ENCODE measurements at places on chromosomes 2 and 18.

GRCh38 chr2:31219131-31219969 lies 2.0 kb upstream of the CAPN14 start:
- DNase-seq, result no peak

DNA sequence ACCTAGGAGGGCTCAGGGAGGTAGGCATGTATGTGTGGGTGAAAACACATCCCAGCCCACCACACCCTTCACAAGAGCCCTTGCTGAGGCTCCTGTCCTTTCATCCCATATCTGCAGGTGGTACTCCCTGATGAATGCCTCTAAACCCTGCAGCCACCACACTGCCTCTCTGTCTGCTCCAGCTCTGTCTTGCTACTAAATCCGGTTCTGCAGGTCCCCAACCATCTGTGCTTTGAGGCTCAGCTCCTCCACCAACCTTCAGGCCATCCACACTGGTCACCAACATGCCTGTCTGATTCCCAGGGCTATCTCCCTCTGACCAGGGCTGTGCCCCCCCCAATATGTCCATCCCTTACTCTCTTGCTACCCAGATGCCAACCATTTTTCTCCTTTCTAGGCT lies 92.7 kb downstream of the BIN1 start:
- no peak for DNase-seq

- no peak for DNase-seq
Observed at GRCh38 chr2:123040506-123040905, 984.6 kb upstream of the CNTNAP5 start.

- no peak for DNase-seq
Observed at GRCh38 chr18:76456018-76456750, 38.9 kb downstream of the ZNF516 start.

DNA sequence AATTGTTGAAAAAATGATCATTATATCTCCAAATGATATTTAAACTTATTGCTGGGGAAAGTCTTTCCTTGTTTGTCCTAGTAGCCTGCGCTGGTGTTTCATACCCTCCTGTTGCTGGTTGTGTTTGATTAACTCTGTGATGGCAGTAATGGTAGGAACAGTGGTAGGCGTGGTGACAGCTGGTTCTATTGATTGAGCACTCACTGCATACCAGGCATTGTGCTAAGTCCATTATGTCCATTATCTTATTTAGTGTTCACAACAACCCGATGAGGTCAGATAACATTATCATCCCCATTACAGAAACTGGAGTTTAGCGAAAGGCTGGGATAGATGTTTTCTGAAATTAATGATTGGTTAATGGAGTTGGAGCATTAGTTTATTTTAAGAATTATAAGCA lies 77.8 kb upstream of the STON1 start:
- no peak for DNase-seq

DNA sequence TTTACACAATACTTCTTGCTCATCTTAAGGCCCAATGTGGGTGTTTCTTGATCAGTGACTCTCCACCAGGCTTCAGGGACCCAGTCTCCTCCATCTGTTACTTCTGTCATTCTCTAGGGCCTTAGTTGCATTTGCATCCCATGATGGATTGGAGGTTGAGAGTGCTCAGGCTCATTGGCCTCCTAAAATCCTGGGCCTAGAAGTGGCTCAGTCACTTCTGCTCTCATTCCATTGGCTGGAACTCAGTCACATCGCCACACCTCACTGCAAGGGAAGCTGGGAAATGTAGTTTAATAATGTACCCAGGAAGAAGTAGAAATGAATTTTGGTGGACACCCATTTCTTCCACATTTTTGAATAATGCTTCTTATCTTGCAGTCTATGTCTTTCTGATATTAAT lies 223.5 kb downstream of the HRH4 start:
- no peak for DNase-seq

DNA sequence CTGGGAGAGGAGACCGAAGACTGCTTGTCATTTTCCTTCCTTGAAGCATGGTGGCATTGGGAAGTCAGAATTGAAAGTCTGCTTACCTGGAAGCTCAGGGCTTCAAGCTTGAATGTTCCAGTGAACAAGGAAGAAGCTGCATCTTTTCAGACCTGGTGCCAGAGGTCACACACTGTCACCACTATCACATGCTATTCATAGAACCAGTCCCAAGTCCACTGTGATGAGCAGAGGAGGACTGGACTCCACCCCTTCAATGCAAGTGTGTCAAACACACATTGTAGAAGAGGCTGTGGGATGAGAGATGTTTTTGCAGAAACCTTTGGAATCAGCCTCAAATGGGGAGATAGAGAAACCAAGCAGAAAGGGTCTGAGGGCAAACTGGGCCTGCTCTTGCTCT lies 81.4 kb downstream of the LYPD1 start:
- DNase-seq, result no peak

DNA sequence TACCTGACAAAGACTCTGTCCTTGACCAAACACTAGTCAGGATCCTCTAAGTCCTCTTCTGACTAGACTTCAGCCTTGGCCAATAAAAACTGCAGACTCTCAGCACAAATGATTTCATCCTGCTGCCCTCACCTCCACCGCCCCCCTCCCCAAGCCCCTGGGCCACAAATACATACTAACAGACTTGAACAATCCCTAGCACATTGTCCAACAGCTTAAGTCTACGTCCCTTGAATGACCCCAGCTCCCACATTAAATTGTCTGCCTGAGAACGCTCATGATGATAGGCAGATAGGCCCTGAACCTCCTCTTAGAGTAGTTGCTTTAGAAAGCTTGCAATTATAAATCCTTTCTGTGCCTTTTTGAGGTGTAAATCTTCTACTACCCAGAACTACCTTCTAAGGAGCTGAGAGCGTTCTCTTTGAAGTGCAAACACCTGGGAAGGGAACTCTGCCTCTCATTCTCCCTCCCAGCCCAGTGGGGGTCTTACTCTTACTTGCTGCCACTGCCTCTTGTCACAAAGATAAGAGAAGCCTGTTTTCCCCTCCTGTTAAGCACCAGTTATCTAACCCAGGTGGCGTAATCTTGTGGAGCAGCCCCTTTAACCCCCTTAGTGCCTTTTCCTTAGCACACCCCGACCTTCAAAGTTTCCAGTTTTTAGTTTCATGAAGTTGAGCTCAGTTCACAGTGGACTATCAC lies 1225.6 kb downstream of the LRP1B start:
- no peak for DNase-seq

DNA sequence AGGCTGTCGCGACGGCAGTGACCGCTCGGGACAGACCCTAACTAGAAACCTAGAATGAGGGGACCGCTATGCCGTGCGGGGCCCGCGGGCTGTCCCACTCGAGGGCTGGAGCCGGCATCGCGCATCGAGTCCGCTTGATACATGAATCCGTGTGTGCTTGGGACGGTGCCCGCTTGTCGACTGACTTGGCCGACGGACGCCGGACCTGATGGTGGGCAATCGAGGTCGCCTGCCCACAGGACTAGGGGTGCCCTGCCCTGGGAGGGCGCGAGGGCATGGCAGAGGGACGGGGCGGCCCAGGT lies 749 bp upstream of the PTMA start:
- DNase-seq, result peak; percentile 39

- DNase-seq, result no peak
Observed at GRCh38 chr18:13550418-13551304, 175.7 kb downstream of the FAM210A start.

DNA sequence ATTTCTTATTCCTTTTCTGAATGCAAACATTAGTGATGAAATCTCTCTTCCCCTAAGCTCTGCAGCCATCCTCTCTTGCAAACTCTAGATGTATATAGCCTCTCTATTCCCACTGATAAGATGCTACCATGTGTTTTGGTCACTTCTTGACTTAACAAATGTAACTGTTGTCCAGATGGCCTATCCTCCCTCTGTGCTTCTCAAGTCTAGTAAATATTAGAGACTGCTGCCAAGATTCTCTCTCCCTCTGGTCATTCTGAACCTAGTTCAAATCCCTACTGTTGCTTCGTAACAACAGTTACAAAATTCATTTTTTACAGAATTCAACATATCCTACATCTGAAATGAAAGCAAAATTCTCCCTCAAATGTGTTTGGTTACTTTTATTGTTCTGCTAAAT lies 156.6 kb downstream of the TXNL1 start:
- no peak for DNase-seq

GRCh38 chr2:112795774-112796173 lies 11.5 kb upstream of the IL1A start:
- no peak for DNase-seq

GRCh38 chr2:229857634-229858033 lies 64.2 kb downstream of the TRIP12 start:
- no peak for DNase-seq

GRCh38 chr18:28816155-28816554 lies 639.2 kb upstream of the CDH2 start:
- DNase-seq, result no peak

DNA sequence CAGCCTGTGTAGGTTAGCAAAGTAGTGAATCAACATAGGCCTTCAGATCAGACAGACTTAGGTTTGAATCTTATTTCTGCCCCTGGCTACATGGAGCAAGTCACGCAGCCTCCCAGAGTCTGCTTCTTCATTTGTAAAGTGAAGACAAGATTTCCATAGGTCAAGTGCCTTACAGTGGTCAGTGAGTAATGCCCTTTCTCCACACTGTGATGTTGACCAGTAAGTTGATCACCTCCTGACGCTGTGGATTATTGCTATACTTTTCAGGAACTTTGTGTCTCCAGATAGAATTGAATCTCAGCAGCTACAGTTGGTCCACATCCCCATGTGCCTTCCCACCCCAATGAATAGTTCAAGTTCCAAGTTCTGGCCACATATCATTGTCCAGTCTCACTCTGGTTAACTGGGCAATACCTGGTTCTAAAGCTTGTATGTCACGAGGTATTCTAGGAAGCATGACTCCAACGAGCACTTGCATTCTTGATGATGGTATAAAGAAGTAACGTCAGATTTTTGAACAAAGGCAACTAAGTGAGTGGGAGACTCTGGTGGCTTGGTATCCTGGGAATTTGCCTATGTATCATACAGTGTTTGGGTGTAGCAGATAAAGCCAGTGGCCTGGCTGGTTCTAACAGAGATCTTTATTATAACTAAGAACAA lies 2.1 kb upstream of the CLIP4 start:
- DNase-seq, result no peak

GRCh38 chr18:79413901-79414300 lies 18.2 kb downstream of the NFATC1 start:
- no peak for DNase-seq
